ENCODE measurements at places on chromosomes 3 and 15. TPM values are rescaled to one million over a fixed set of nuclear protein-coding genes. Genes with fewer than 3 reads are reported as not detected.

Gene EPHB3
- total RNA-seq: 23.1 TPM

DNA sequence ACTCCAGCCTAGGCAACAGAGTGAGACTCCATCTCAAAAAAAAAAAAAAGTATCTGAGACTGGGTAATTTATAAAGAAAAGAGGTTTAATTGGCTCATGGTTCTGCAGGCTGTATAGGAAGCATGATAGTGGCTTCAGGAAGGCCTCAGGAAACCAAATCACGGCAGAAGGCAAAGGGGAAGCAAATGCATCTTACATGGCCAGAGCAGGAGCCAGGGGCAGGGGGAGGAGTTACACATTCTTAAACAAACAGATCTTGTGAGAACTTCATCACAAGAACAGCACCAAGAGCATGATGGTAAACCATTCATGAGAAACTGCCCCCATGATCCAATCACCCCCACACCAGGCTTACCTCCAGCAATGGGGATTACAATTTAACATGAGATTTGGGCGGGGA lies 37.2 kb downstream of the ACAP2 start:
- no peak for DNase-seq

Gene BFSP2
- not detected for total RNA-seq

Gene ACY1
- total RNA-seq: 71.3 TPM

DNA sequence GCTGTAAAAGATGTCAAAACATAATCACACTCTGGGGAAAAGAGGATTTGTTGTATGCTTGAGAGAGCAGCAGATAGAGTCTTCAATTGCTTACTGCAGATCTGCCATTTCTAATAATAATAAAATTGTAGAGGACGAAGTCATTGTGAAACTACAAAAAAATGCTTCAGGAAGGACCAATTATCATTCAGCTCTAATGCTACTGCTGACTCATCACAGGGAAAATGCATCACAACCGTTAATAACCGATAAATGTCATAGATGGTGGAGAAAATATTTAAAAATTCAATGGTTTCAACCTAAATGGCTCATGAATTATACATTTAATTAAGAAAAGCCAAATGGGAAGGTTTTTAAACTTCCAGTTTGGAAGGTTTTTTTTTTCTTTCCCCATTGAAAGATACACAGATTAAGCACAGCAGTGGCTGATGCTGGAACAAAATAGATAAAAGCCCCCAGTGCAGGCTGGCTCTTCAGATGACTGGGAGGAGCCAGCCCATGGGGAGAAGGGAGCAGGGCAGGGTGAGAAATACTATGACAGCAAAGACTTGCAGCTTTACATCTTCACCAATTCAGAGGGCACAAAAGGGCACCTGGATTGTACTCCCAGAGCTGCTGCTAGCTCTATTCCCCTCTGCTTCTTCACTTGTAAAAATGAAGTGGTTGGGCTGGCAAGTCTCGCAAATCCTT lies 196.1 kb downstream of the CNTN6 start:
- DNase-seq: no peak

Gene GOLIM4
- total RNA-seq: 28.5 TPM

Gene SYNPR
- not detected for total RNA-seq

GRCh38 chr3:175965036-175965435 lies 1105.9 kb downstream of the NAALADL2 start:
- DNase-seq: no peak
